Left colon (tissue), 2 donors: ENCODE measurements at places on chromosomes 16 and 17. TPM values are rescaled to one million over a fixed set of nuclear protein-coding genes. Genes with fewer than 3 reads are reported as not detected.
A peak's percentile ranks its signal among the peaks of the same experiment; 100 is the strongest.

DNA sequence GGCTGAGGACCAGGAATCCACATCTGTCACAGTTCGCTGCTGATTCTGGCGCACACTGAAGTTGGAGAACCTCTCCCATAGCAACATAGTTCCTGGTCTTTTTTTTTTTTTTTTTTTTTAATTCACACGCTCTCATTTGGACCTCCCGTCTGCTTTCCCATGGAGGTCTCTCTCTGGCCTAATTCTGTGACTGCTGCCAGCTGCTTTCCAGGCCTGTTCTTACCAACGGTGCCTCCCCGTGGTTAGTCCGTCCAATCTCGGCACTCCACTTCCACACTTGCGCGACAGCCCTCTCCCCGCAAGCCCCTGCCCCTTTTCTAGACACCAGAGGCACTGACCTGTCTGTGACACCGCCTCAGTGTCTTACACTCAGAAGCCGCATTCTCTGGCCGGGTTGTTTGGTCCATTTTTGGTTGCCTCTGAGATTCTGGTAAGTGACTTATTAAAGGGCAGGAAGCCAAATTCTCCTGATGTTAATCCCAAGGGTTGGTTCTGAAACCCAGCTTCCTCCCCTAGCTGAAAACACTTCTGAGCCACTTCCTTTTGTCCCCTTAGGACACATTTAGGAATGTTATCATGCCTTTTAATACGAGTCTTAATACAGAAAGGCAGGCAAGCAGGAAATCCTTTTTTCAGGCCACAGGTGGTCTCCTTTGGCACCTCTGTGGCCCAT is 1.1 kb upstream of the AKTIP start:
- peak; percentile 66 for DNase-seq

GRCh38 chr16:17104654-17105053 is 366.1 kb downstream of the XYLT1 start:
- DNase-seq, result no peak

GRCh38 chr16:80330803-80331202 is 210.0 kb upstream of the DYNLRB2 start:
- no peak for DNase-seq

CRYBA1 gene
- not detected for total RNA-seq

ASGR1 gene
- total RNA-seq, result 0.42 TPM

ZG16 gene
- 1,315 TPM for total RNA-seq

PRR15L gene
- 237 TPM for total RNA-seq
